Upper lobe of left lung (tissue), 6 donors: ENCODE measurements at places on chromosomes 1 and 21. TPM values are rescaled to one million over a fixed set of nuclear protein-coding genes. Genes with fewer than 3 reads are reported as not detected.

The KRTAP12-2 gene
- not detected for total RNA-seq

The SHISA4 gene
- total RNA-seq = 10.5 TPM

The BSND gene
- total RNA-seq = not detected

The OR2T34 gene
- total RNA-seq = not detected

The DFFA gene
- 15.8 TPM for total RNA-seq

DNA sequence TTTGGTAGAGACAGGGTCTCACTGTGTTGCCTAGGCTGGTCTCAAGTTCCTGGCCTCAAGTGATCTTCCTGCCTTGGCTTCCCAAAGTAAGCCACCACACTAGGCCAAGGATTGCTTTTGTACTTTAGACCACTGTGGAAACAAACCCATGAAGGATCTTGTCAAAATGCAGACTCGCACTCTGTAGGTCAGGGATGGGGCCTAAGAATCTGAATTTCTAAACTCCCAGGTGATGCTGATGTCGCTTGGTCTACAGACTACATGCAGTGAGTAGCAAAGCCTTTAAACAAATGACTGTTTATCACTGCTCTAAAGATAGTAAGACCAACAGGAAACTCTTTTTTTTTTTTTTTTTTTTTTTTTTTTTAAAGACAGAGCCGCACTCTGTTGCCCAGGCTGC lies 54.1 kb upstream of the MUTYH start:
- H3K27ac ChIP-seq = peak overlapping the region; percentile 68
- H3K4me3 ChIP-seq = no peak overlapping the region
- H3K27me3 ChIP-seq = no peaks in the 10 kb centered on the region
- no peak for DNase-seq
- H3K36me3 ChIP-seq = no peaks in the 10 kb centered on the region
- H3K4me1 ChIP-seq = peaks cover 12% of the 10 kb centered on the region

GRCh38 chr1:62964141-62964540 lies 180.2 kb downstream of the ATG4C start:
- H3K4me3 ChIP-seq = no peak overlapping the region
- no peaks in the 10 kb centered on the region for H3K27me3 ChIP-seq
- DNase-seq = no peak
- no peaks in the 10 kb centered on the region for H3K4me1 ChIP-seq
- no peaks in the 10 kb centered on the region for H3K36me3 ChIP-seq

DNA sequence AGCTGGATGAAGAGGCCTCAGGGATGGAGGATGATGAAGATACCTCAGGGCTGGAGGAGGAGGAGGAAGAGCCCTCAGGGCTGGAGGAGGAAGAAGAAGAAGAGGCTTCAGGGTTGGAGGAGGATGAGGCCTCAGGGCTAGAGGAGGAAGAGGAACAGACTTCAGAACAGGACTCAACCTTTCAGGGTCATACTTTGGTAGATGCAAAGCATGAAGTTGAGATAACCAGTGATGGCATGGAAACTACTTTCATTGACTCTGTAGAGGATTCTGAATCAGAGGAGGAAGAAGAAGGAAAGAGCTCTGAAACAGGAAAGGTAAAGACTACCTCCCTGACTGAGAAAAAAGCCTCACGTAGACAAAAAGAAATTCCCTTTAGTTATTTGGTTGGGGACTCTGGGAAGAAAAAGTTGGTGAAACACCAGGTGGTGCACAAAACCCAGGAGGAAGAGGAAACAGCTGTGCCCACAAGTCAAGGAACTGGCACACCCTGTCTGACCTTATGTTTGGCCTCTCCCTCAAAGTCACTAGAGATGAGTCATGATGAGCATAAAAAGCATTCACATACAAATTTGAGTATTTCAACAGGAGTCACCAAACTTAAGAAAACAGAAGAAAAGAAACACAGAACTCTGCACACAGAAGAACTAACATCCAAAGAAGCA lies 15.4 kb downstream of the L1TD1 start:
- H3K4me1 ChIP-seq = no peaks in the 10 kb centered on the region
- no peak overlapping the region for H3K27ac ChIP-seq
- H3K27me3 ChIP-seq = no peaks in the 10 kb centered on the region

DNA sequence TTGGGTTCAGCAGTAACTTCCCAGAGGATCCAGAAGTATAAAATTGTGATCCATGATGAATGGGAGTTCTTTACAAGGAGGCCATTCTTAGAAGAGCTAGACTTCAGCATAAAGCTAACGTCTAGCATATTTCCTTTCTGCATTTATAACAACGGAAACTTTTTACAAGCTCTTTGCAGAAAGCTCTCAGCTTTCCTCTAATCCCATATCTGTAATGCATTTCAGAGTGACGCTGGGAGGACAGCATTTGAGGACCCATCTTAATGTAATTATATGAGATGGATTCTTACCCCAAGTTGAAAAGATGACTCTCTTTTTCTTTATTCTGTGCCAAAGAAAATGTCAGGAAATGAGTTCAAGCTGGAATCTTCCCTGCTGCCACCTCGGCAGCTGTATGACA lies 132.0 kb upstream of the CACHD1 start:
- H3K4me3 ChIP-seq = no peak overlapping the region
- no peak overlapping the region for H3K27ac ChIP-seq
- DNase-seq = no peak
- no peaks in the 10 kb centered on the region for H3K27me3 ChIP-seq
- H3K36me3 ChIP-seq = no peaks in the 10 kb centered on the region

DNA sequence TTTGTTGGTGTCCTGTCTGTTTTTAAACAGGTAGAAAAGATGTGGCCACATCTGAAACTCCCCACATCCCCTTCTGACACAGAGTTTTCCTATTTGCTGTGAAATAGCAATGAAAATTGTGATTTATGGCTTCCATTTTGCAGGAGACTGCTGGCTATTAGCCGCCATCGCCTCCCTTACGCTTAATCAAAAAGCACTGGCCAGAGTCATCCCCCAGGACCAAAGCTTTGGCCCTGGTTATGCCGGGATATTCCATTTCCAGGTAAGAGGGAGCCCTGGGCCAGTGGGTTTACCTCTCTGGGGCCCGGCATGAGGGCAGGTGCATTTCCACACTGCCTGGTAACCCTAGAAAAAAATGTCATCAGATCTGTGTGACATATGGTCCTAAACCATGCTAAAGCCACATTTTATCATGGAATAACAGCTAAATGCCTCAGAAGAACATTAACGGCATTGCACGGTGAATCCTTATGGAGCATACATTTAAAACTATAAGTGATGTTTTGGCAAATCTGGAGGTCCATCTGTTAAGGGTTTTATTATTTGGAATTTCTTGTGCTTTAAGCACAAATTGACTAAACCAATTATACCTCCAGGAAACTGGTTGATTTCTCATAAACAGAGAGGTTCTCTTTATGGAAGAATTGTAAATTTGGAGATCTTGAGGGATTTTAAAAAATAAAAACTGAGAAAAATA lies 12.3 kb downstream of the CAPN9 start:
- H3K36me3 ChIP-seq = no peaks in the 10 kb centered on the region
- no peak for DNase-seq
- H3K4me3 ChIP-seq = no peak overlapping the region
- no peak overlapping the region for H3K27ac ChIP-seq

DNA sequence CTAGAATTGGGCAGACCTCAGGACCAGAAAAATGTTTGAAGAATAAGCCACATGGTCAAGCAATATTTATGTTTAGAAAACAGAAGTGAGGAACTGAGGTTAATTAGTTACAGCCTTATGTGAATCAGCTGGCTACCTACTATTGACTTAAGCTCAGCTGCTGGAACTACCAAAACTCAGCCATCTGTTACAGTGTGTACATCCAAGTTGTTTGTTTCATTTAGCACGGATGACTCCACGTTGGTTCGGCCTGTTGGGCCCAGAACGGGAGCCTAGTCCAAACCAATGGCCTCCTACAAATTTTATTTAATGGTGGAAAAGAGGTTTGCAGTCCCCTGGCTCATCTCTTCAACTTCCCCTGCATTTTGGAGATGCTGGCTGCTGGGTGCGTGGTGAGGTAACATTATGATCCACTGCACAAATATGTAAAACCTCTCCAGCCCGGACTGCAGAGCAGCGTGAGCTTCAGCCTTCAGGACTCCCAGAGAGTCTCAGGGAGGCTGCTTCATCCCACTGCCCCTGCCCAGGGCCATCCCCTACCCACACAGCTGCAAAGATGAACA lies 143.4 kb downstream of the ZZZ3 start:
- H3K4me1 ChIP-seq = peaks cover 8% of the 10 kb centered on the region
- no peak overlapping the region for H3K27ac ChIP-seq
- H3K36me3 ChIP-seq = no peaks in the 10 kb centered on the region
- H3K4me3 ChIP-seq = no peak overlapping the region

DNA sequence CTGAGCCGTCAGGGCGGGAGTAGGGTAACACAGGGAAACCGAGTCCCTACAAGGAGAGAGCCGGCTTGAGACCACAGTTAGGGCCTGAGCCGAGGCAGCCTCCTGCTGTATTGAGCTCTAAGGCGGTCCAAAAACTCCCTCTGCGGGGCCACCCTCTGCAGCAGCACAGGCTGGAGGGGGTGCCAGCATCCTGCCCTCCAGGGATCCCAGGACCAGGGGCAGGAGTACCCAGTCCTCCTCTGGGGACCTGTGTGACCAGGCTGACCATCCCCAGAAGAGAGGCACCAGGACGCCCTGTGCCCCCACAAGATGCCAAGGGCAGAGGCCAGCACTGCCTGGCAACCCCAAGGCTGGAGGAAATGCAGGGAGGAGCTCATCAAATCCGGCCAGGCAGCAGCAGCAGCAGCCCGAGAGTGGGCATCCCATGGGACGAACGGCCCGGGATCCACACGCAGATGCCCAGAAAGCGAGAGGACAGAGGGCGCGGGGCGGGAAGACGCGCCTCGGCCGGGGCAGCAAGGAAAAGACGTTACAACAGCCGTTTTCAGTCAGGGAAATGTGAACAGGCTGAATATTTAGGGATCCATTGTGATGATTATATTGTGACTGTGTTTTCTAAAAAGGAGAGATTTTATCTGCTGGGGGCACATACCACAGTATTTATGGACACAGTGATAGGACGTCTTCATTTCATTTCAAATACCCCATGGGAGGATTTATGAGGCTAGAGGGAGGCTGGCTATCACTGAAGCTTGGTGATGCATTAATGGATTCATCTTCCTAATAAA lies 57.1 kb upstream of the COL18A1 start:
- peak; percentile 73 for DNase-seq
- no peaks in the 10 kb centered on the region for H3K27me3 ChIP-seq
- H3K4me1 ChIP-seq = peaks cover 6% of the 10 kb centered on the region
- H3K36me3 ChIP-seq = no peaks in the 10 kb centered on the region
- H3K27ac ChIP-seq = no peak overlapping the region
- no peak overlapping the region for H3K4me3 ChIP-seq

DNA sequence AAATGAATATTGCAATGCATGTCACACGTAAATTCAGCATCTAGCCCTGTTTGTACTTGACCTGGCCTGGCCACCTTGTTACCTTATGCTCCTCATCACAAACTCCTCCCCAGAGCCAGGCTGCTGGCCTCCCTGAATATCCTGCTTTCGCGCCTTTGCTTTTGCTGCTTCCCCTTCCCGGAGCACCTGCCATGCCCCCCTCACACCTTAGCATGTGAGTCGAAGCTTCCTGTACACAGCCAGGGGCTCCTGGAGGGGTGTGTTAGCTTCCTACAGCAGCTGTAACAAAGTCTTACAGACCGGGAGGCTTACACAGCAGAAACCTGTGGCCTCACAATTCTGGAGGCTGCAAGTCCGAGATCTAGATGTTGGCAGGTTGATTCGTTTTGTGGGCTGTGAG lies 60.1 kb downstream of the TLR5 start:
- no peak for DNase-seq
- H3K4me1 ChIP-seq = peaks cover 9% of the 10 kb centered on the region
- no peak overlapping the region for H3K27ac ChIP-seq
- no peak overlapping the region for H3K4me3 ChIP-seq
- no peaks in the 10 kb centered on the region for H3K27me3 ChIP-seq

GRCh38 chr21:15093216-15093615 lies 28.4 kb upstream of the NRIP1 start:
- no peaks in the 10 kb centered on the region for H3K4me1 ChIP-seq
- no peaks in the 10 kb centered on the region for H3K27me3 ChIP-seq
- DNase-seq = no peak
- no peaks in the 10 kb centered on the region for H3K36me3 ChIP-seq
